ENCODE measurements at places on chromosomes 12 and 14.

- peak; percentile 18 for DNase-seq
Observed at GRCh38 chr14:32925439-32925838, 13.2 kb upstream of the NPAS3 start.

DNA sequence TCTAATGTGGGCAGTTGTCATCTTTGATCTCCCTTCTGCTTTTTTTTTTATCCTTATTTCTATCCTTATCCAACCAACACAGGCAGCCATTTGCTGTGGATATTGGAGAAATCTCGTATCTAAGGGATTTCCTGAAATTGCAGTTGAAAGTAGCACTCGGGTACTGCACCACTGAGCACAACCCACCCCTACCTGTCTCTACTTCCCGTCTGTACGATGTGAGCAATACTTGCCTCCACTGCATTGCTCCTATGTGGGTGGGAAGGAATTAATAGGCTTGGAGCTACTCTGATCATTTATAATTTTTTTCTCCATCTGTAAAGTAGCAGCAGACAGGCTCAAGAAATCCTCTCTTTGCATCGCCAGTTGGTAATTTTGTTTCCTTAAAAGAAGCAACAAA lies 300.4 kb downstream of the SNAPC1 start:
- DNase-seq: no peak

GRCh38 chr12:41304526-41304925 lies 116.4 kb downstream of the PDZRN4 start:
- no peak for DNase-seq

GRCh38 chr12:19912991-19913390 lies 455.3 kb upstream of the PDE3A start:
- peak; percentile 23 for DNase-seq

Measured in choroid plexus epithelial cell (primary cell).